ENCODE measurements at places on chromosomes 3 and 15.

DNA sequence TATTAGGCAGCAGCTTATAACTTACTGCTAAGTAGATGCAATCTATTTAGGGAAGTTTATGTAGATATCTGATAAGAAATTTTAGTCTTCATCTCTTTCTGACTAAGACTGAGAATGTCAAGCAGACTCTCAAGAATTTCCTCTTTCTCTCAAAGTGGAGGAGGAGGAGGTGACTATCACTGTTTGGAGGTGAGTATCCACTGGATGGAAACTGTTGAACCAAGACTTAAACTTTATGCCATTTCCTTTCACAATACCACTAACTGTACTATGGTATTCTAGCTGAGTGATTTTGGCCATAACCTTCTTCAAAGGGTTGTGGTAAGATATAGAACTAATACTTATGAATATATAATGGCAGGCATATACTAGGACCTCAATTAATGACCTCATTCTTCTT is 64.6 kb downstream of the TPRG1 start:
- no peak for DNase-seq

DNA sequence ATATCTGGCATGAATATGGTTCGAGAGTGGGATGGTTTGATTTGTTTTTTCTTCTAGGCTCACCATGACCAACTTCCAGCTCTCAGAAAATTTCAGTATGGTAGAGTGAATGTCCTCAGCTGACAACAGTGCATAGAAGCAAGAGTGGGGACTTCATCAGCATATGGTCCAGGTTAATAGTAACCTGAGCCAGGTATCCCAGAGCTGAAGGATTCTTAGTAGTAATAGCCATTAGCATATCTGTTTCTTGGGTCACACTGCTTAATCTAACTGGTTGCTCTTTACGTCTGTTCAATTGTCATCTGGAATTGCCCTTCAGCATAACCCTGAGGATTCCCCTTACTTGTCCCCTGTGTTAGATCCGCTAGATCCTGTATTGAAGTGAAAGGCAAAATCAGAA is 151.8 kb downstream of the GMNC start:
- DNase-seq, result no peak

DNA sequence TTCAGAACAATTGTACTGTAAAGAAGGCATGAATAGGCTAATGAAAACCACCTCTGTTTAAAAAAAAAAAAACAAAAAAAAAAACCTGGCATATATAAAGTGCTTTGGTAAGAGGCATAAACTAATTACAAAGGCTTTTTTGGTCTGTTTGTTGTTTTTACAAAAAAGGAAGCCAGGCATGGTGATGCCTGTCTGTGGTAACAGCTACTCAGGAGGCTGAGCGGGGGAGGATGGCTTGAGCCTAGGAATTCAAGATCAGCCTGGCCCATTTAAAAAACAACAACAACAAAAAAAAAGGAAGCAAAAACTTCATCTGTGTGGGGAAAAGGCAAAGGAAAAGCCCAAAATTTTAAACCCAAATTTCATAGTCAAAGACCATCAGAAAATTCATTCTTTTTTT is 47.0 kb downstream of the OSBPL10 start:
- DNase-seq, result no peak

GRCh38 chr3:25916321-25916720 is 126.4 kb downstream of the OXSM start:
- DNase-seq, result no peak

DNA sequence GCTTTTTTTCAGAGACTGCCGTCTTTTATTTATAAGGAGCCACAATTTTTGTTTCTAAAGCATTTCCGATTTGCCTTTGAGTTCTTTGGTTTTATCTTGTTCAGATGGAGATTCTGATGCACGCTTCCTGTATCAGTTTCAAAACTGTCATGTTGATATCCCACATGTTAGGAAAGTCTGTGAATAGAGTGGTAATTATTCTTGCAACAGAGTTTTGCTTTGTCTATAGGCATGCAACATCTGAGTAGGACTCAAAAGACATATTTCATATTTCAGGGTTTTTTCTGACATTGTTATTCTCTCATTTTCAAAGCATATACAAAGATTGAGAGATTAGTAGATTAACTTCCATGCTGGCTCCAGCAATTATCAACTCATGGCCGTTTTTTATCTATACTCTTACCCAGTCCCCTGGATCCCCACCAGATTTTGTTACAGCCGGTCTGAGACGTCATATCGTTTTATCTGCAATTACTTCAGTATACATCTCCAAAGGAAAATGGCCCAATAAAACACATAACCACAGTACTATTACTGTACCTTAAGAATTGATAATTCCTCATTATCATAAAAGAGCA is 22.4 kb downstream of the PAQR5 start:
- no peak for DNase-seq

DNA sequence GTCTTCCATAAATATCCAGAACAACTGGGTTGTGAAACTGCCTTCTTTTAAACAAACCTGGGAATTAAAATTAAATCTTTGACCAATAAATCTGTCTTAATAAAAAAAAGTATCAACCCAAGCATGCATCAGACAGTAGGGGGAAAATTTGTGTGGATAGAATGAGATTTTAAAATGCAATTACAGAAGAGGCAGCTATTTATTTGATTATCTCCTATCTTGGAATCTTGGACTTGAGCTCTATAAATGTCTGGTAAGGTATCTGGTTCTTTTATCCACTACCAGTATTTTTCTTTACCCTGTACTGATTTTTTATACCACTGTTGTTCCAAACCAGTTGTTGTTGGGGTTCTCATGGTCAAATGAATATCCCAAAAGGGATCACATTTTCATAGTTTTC is 157.6 kb upstream of the VEPH1 start:
- no peak for DNase-seq

DNA sequence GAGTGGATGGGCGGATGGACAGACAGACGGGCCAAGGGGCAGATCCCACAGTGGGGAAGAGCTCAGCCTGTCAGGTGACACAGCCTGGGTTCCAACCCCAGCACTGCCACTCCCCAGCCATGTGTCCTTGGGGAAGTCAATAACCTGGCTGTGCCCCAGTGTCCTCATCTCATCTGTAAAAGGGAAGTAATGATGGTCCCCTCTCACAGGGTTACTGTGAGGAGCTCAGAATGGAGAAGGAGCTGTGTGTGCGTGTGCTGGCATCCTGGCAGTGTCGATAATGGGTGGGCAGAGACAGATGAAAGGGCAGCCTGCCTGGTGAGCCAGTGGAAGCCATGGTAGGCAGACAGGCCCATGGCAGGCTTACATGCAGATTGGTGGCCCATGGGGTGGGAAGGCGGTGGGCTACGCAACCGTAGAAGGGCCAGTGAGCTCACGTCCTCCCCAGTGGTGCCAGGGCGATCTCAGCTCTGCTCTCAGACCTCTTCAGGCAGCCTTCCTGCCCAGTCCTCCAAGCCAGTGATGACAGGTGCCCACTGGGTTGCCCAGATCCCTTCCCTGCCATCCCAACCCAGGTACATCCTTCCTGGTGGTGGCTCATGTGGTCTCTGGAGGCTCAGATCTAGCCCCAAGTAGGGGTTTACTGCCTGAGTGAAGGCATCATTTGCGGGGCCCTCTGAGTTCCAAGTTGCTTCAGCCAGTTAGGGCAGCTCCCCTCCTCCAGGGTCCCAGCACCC is 2.3 kb upstream of the DNAJB8 start:
- DNase-seq, result no peak

DNA sequence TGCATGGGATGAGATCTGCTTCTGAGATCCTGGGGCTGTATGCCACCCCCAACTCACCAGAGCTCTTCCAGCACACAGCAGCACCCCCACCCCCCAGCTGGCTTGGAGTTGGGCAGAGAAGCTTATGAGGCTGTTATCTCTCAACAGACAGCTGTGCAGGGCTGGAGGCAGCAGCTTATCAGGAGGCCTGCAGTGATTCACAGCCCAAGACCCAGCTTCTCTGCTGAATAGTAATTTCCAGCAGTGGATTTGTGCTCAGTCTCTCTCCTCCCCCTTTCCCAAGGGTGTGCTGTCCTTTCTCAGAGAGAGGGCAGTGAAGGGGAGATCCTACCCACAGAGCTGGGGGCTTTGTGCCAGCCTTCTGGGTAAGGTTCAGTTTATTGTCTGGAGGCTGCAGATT is 2.1 kb downstream of the RPP25 start:
- no peak for DNase-seq

DNA sequence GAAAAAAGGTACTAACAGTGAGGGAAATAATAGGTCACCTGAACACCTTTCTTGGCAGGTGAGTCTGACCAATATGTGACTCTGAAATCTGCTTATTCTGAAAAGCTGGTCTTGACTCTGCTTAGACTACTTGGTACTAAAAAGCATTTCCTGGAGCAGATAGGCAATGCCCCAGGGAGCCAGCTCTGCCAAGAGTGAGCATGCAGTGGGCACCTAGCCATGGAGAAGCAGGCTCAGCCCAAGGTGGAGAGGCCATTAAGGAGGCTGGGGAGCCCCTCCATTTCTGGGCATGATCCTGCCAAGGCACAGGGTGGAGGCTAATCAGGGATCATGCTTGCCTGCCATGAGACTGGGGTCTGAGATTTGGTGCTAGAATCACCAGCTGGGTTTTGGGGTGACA is 1.6 kb upstream of the LTF start:
- DNase-seq, result no peak

- peak; percentile 68 for DNase-seq
Observed at GRCh38 chr3:52453496-52454249, at the start of gene TNNC1. TSS of gene TNNC1 (minus strand) at chr3:52454041. CDS start at chr3:52454015, 26 bp downstream.

DNA sequence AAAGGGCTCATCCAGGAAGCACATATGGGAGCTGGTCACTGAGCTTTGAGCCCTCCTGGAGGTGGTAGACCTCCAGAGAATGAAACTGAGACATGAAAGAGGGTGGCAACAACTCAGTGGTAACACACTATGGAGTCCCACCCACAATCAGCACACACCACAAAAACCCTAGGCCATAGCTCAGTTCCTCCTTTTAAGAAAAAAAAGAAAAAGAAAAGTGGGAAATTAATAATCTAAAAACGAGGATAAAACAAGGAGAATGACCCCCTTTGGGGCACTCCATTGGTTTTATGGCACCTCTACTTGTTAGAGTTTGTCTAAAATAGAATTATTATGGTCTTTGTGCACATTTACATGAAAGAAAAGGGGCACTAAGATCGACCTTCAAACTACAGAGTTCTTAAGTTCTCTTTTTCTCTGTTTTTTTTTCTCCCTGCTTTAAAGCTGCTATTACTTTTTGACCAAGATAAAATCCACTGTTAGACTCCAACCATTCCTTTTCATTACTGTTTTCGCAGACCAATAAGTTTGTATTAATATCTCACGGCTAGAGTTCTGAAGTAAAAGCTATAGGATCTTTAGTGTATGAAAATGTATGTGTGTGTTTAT is 40.2 kb upstream of the ZBTB20 start:
- DNase-seq, result no peak

GRCh38 chr3:140903196-140903595 is 38.4 kb upstream of the SLC25A36 start:
- no peak for DNase-seq

DNA sequence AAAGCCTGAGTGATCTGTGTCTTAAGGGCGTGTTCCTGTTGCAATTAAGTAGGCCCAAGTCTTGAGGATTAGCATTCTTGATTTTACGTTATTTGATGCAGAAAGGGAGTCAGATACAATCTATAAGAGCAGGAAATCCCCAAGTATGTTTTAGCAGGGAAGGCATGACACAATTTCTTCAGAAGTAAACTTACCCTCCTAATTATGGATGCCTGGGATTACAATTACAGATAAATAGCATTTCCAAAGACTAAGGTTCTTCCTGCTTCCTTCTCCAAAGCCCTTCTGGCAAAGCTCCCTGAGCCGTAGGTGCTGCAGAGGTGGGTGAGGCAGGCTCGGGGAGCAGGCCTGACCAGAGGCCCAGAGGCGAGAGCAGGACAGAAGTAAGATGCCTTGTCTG is 34.9 kb upstream of the ST6GAL1 start:
- no peak for DNase-seq

GRCh38 chr3:103308921-103309320 is 874.1 kb downstream of the ZPLD1 start:
- no peak for DNase-seq

- no peak for DNase-seq
Observed at GRCh38 chr3:26460985-26461384, 161.6 kb upstream of the LRRC3B start.

DNA sequence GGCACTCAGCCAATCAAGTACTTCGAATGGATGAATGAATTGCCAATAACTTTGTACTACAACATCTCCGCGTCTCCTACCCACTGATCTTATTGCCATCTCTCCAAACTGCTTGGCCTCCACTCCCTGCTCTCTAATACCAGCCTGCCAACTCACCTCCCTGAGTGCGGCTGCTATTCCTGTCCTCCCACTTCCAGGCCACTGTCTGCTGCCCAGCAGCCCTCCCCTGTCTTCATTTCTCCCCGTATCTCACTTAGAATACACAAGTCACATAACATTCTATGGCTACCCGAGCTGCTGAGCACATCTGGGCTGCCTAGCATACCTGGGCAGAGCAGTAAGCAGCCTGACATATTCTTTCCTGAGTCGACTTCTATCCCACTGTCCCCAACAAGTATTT is 149.9 kb upstream of the LRTM1 start:
- no peak for DNase-seq

- no peak for DNase-seq
Observed at GRCh38 chr15:68217341-68217740, 12.2 kb downstream of the CLN6 start.

DNA sequence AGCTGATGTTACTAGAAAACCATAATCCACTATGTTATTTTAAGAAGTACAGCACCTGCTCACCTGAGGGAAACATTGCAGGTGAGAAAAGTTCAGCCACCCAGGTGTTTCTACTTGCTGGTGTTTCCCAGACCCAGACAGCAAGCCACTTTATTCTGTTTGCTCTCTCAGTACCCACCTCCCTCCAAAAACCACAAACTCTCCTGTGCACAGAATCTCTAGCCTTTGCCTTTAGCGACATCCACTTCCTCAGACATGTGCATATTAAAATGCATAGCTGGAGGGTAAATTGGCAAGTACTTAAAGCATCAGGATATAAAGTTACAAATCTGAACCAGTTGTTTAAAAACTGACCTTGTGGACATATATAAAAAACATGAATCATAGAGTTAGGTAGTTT is 36.7 kb downstream of the VGLL3 start:
- no peak for DNase-seq

DNA sequence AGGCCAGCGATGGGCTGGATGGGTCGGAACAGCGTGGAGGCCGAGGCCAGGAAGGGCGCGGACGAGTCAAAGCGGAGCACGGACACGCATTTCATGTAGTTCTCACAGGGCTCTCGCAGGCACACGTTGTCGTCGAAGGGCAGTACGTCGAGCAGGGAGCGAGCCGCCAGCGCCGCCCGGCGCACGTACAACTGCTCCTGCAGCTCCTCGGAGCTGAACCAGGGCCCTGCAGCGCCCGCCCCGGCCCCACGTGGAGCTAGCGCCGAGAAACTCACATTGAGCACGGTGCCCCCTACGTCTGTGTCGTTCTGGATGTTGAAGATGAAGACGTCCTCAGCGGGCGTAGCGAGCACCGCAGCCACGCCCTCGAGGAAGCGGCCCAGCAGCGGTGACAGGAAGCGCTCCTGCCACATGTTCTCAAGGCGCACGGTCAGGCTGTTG is 5.8 kb downstream of the CELSR3 start:
- DNase-seq, result no peak

GRCh38 chr15:95501865-95502264 is 828.6 kb upstream of the NR2F2 start:
- DNase-seq, result no peak

Measured in tongue (tissue), 3 donors.